A673 (cell line): ENCODE measurements at places on chromosomes 12 and 14. TPM values are rescaled to one million over a fixed set of nuclear protein-coding genes. Genes with fewer than 3 reads are reported as not detected.

DNA sequence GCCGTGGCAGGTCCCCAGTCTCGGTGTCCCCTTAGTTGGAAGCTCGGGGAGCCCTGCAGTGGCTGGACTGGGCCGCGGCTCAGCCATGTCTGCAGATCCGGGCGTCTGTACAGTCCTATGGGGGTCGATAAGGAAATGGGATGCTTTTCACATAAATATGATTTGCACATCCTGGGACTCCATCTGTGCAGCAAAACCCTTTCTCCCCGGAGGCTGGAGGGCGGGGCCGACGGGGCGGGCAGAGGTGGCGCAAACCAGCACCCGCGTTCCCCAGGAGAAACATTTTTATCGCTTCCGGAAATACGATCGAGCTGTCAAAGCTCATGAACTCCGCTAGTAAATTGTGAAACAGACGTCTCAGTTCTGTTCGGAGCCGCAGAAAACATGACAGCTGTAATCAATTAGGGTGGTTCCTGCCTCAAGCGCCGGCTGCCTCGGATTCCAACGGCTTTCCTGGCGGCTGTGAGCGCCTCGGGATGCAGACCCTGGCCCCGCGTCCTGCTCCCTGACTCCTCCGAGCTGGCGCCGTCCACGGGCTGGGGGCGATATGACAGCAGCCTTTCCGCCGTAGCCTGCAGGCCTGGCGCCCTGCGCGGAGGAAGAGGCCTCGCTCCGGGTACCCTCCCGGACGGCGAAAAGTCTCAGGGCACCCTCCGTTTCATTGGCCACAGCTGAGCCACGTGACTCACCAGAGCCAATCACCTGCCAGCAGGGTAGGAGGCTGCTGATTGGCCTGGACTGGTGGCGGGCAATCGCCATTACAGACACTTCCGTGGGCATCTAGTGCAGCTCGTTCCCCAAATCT is 23.0 kb downstream of the DIO3 start:
- H3K36me3 ChIP-seq, result no peaks in the 10 kb centered on the region
- DNase-seq, result peak; percentile 91
- H3K4me3 ChIP-seq, result peak overlapping the region; percentile 45
- H3K27ac ChIP-seq, result peak overlapping the region; percentile 80
- H3K4me1 ChIP-seq, result peaks cover 9% of the 10 kb centered on the region

DNA sequence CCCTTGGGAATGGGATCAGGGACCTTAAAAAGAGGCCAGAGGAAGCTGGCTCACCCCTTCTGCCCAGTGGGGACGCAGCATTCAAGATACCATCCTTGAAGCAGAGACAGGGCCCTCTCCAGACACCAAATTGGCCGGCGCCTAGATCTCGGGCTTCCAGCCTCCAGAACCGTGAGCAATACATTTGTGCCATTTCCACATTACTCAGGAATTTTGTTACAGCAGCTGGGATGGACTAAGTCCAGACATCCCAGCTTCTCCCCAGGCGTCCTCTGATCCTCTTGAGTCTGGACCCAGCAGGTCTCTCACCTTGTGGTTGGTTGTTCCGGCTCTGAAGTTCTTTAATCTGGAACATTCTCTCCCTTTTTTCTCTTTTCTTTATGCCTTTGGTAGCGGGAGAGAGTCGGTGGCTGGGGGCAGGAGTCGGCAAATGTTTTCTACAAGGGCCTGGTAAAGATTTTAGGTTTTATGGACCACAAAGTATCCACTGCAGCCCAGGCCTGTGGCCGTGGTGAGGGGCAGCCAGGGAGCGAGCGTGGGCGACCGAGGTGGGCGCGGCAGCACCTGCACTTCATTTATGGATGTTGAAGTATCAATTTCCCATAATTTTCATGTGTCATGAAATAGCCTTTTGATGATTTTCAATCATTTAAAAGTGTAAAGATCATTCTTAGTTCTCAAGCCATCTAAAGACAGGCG is 4.8 kb downstream of the CEP170B start:
- no peak overlapping the region for H3K27ac ChIP-seq
- DNase-seq, result no peak
- no peaks in the 10 kb centered on the region for H3K27me3 ChIP-seq
- H3K36me3 ChIP-seq, result no peaks in the 10 kb centered on the region
- H3K4me1 ChIP-seq, result peaks cover under 1% of the 10 kb centered on the region

DNA sequence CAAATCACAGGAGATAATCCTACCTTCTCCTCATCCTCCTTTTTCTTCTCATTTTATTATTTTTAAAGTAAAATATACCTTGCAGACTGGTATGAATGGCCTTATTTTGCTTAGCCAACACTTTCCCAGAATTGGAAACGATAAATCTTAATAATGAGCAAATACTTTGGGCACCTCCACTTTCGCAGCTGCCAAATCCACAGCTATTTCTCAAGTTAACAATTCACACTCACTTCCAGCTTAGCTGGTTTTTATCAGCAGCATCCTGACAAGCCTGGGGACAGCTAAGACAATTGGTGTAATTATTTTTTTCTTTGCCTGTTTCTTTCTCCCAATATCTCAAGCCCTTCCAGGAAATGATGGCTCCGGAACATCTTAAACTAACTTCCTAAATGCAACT is 867.5 kb upstream of the TMEM132C start:
- no peak for DNase-seq
- no peaks in the 10 kb centered on the region for H3K36me3 ChIP-seq
- H3K27me3 ChIP-seq, result no peaks in the 10 kb centered on the region
- no peak overlapping the region for H3K27ac ChIP-seq
- H3K4me1 ChIP-seq, result no peaks in the 10 kb centered on the region

DNA sequence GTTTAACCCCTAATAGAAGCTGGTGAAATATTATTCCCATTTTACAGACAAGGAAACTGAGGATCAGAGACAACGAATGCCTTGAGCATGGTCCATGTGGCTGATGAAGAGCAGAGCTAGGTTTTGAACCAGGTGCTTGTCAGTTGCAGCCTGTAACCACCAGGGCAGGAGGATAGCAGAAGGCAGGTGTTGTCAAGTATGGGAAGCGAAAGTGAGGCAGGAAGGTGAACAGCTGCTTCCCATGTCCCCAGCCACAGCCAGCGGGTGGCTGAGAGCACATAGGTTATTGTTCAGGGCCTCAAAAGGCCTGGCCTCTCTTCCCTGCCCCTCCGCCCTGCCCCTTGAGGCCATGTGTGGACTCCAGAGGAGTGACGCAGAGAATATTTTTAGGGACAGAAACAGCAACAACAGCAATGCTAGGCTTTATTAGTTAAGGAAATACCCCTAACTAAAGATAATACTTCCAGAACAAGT is 39.6 kb downstream of the IQSEC3 start:
- H3K27me3 ChIP-seq, result no peaks in the 10 kb centered on the region
- H3K36me3 ChIP-seq, result no peaks in the 10 kb centered on the region
- no peak overlapping the region for H3K27ac ChIP-seq
- no peak for DNase-seq
- H3K4me3 ChIP-seq, result no peak overlapping the region

- H3K36me3 ChIP-seq, result no peaks in the 10 kb centered on the region
- no peak overlapping the region for H3K4me3 ChIP-seq
- H3K27ac ChIP-seq, result no peak overlapping the region
- no peak for DNase-seq
- no peaks in the 10 kb centered on the region for H3K4me1 ChIP-seq
- H3K27me3 ChIP-seq, result no peaks in the 10 kb centered on the region
These were observed 152.4 kb upstream of the RTL1 start for GRCh38 chr14:101055776-101056374.

- no peaks in the 10 kb centered on the region for H3K4me1 ChIP-seq
- H3K27me3 ChIP-seq, result no peaks in the 10 kb centered on the region
- no peak overlapping the region for H3K4me3 ChIP-seq
- peak; percentile 37 for DNase-seq
- no peak overlapping the region for H3K27ac ChIP-seq
These were observed 5.2 kb downstream of the KRT84 start for GRCh38 chr12:52380271-52380694.

DNA sequence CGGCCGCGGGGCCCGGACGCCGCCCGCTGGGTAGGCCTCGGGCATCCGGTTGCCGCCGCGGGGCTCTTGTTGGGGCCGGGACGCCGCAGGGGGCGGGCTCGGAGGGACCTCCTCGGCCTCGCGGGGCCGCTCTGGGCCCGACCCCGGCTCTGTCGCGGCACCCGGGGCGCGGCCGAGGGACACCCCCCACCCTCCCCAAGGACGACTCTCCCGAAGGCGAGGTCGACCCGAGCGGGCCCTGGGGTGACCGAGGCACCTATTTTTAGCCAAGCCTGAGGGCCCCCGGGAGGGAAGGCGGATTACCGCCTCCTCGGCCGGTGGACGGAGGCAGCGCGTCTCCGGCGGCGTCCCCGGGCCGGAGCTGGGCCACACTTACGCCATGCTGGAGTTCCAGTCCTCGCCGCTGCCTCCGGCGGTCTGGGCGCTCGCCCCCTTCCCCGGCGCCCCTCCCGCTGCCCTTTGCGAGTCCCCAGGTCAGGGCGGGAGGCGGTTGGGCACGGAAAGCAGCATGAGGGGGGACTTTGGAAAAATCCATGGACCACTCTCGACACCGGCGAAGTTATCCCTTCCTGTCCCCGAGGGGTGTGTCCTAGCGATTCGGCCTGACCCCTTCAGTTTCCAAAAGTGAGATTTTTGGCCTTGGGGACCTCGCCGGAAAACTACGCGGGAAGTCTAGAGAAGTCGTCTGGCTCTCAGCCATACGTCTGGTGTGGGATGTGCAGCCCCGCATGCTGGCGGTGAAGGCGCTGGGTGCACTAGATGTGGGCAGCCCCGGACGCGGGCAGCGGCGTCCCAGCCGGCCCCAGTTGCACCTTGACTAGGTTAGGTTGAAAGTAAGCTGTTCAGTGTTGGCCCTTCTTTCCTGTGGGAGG is 699 bp downstream of the KTN1 start:
- H3K36me3 ChIP-seq, result no peaks in the 10 kb centered on the region
- peak overlapping the region; percentile 89 for H3K27ac ChIP-seq
- H3K4me1 ChIP-seq, result peaks cover 51% of the 10 kb centered on the region
- peak; percentile 67 for DNase-seq
- H3K4me3 ChIP-seq, result peak overlapping the region; percentile 92

GRCh38 chr12:76556368-76556767 is 3.2 kb downstream of the OSBPL8 start:
- no peak overlapping the region for H3K27ac ChIP-seq
- H3K4me3 ChIP-seq, result no peak overlapping the region
- H3K4me1 ChIP-seq, result peaks cover 20% of the 10 kb centered on the region

DNA sequence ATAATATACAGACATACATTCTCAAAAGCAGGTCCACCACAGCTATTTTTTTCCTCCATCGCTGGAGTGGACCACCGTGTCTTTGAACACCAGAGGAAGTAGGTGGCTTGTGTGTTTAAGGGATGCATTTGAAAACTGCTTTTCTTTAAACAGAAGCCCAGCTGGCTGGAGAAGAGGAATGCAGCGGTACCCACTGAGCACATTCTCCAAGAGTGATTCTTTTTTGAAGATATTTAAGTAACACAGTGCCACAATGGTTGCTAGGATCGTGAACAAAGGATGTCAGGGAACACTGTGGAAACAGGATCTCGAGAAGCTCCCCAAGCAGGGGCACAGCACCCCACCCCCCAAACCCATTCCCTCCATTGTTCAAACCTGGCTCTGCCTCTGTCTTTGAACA is 286.6 kb upstream of the PWP1 start:
- no peak overlapping the region for H3K4me3 ChIP-seq
- no peak overlapping the region for H3K27ac ChIP-seq
- no peaks in the 10 kb centered on the region for H3K36me3 ChIP-seq

DNA sequence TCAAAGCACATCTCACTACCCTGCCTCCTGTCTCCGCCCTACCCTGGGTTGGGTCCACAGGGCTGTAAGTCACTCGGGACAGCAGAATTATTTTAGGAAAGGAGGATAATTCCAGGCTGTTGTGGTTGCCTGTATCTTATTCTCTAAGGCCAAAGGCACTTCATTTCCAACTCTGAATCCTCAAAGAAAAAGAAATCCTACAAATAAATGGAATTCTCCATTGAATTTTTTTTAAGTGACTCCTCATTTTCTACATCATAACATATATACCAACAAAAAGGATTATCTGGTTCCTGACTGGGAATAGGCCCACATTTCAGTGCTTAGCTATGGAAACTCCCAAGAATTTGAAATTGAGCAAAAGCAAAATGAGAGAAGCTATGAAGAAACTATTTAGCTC is 186.4 kb downstream of the ITPR2 start:
- DNase-seq, result no peak
- peaks cover 8% of the 10 kb centered on the region for H3K4me1 ChIP-seq
- H3K4me3 ChIP-seq, result no peak overlapping the region
- H3K27ac ChIP-seq, result no peak overlapping the region
- no peaks in the 10 kb centered on the region for H3K27me3 ChIP-seq

- no peak overlapping the region for H3K27ac ChIP-seq
- H3K27me3 ChIP-seq, result no peaks in the 10 kb centered on the region
- no peak overlapping the region for H3K4me3 ChIP-seq
- peaks cover 10% of the 10 kb centered on the region for H3K4me1 ChIP-seq
- no peaks in the 10 kb centered on the region for H3K36me3 ChIP-seq
These were observed 188.8 kb upstream of the LMNTD1 start for GRCh38 chr12:25741917-25742316.

DNA sequence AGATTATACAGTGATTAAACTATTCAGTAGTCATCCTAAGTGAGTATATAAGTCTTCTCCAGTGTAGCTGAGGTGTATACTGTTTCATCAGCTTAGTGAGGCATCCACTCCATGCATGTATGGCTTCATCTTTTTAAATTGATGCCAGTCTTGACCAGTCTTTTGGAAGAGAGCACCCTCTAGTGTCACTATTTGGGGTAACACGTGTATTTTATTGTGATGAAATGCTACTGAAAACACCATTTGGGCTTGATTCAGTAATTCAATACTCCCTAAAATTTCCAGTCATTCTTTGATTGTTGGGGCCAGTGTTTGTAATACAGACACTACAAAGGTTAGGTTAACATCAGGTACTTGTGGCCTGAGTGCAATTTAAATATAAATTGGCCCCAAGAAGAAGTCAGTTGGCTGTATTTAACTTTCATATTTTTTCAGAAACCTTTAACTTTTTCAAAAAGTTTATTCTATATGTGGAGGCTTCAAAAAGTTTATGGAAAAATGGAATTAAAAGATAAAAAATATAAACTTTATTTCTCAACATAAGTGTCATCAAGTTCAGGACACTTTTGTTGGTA is 35.3 kb downstream of the MIPOL1 start:
- no peaks in the 10 kb centered on the region for H3K27me3 ChIP-seq
- no peak overlapping the region for H3K4me3 ChIP-seq
- no peak overlapping the region for H3K27ac ChIP-seq

- H3K4me3 ChIP-seq, result no peak overlapping the region
- no peaks in the 10 kb centered on the region for H3K36me3 ChIP-seq
- no peaks in the 10 kb centered on the region for H3K4me1 ChIP-seq
- DNase-seq, result no peak
These were observed 330.8 kb downstream of the SOX5 start for GRCh38 chr12:23618718-23619117.

GRCh38 chr14:41230683-41231082 is 376.0 kb upstream of the LRFN5 start:
- H3K4me1 ChIP-seq, result no peaks in the 10 kb centered on the region
- H3K27me3 ChIP-seq, result no peaks in the 10 kb centered on the region
- no peak overlapping the region for H3K27ac ChIP-seq
- DNase-seq, result no peak
- no peaks in the 10 kb centered on the region for H3K36me3 ChIP-seq
- H3K4me3 ChIP-seq, result no peak overlapping the region

Gene LMO3
- total RNA-seq, result 36.2 and 37.6 TPM in 2 replicates

Gene TBC1D30
- 2.0 and 2.1 TPM in 2 replicates for total RNA-seq

Gene KRT83
- not detected in 2 replicates for total RNA-seq

Gene SLCO1B1
- total RNA-seq, result not detected in 2 replicates

Gene GLT1D1
- total RNA-seq, result not detected in 2 replicates

Gene PSEN1
- 38.7 and 41.9 TPM in 2 replicates for total RNA-seq

Gene C12orf54
- total RNA-seq, result not detected in 2 replicates

Gene PMCH
- not detected in 2 replicates for total RNA-seq
